Osteoblast (primary cell): ENCODE measurements at places on chromosomes 4 and X.

GRCh38 chr4:183374950-183375555 is 52.8 kb upstream of the CLDN24 start:
- no peak for DNase-seq

GRCh38 chr4:186746581-186746980 is 22.9 kb upstream of the FAT1 start:
- DNase-seq: no peak

DNA sequence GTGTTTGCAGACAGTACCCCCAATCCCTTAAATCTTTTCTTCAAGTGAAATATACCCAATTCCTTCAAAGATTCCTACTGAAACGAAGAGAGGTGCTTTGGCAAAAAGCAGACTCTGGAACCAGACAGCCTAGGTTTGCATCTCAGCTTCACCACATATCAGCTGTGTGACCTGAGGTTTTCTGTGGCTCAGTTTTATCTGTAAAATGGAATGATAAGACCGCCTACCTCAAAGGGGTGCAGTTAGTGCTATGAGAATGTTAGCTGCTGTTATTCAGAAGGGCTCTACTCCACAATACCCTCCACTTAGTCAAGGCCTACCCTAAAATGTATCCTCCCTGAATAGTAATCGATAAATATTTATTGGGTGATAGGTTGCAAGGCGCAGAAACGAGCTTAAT is 664 bp downstream of the PIR start:
- no peak for DNase-seq

DNA sequence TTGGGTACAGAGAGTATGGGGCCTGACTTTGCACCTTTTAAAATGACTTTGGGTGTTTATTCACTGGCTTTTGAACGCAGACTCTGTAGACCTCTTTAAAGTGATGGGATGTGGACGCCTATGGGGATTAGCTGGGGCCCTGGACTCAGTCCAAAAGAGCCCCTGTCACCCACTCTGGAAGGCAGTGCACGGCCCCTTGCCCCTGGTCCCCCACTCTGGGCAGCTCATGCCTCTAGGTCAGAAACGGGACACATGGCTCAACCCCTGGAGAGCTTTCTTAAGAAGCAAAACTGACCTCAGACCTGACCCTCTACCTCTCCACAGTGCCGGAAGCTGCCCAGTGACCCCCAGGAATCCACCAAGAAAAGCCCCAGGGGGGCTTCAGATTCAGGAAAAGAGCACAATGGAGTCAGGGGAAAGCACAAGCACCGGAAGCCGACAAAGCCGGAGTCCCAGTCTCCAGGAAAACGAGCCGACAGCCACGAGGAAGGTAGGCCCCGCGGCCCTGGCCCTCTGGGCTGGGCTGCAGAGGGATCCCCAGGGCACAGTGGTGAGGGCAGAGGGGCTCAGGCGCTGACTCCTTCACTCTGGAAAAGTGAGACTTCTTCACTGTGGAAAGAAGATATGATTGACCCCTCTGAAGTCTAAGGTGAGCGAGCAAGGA is 38.4 kb downstream of the BCORL1 start:
- DNase-seq: peak; percentile 36

- DNase-seq: no peak
Measured at GRCh38 chrX:139196890-139197289, 333.6 kb upstream of the F9 start.

DNA sequence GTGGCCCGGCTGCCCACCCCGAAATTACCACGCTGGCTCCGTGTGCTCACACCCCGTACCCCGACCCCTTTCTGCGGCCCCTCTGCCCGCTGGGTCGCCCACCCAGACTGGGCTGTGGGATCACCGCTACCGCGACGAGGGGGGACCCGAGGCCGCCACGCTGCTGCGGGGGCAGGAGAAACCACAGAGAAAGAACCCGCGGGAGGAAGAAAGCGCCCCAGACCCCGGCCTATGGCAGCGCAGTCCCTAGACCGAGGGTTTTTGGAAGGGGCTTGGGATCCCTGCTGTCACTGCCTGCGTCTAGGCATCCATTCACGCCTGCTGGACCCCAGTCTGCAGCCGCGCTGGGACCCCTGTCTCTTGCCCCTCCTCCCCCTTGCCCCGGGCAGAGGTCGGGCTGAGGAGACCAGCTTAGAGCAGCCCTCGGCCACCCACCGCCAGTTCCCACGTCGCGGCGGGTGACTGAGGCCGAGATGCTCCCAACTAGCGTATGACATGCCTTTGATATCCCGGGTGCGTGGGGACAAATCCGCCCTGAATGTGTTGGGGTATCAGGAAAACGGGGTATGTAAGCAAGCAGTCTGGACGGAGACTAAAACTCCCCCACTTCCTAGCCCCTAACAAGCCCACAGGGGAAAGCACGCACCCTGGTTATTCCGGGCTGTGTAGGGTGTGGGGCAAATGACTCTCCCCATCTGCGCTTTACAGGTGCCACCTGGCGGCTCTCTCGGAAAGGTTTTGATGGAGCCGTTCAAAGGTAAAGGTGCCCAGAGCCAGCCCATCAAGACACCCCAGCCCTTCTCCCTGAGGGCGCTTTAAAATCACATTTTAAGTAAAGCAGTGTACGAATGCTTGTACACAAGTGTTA is 862 bp upstream of the INPP4B start:
- no peak for DNase-seq

DNA sequence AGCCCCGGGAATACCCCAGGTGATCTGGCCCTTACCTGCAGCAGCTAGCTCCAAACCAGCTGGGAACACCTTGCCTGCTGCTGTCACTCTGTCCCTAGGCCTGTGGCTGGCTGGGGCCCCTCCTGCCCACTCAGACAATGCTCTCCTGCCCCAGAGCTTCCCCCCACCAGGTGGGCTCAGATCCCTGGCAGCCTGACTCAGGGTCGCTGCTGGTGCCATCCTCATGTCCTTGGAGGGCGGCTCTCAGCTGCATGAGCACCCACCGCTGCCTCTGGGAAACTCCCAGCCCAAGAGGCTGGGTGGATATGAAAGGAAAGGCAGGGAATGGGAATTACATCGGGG is 15.8 kb downstream of the C4orf50 start:
- DNase-seq: peak; percentile 52

DNA sequence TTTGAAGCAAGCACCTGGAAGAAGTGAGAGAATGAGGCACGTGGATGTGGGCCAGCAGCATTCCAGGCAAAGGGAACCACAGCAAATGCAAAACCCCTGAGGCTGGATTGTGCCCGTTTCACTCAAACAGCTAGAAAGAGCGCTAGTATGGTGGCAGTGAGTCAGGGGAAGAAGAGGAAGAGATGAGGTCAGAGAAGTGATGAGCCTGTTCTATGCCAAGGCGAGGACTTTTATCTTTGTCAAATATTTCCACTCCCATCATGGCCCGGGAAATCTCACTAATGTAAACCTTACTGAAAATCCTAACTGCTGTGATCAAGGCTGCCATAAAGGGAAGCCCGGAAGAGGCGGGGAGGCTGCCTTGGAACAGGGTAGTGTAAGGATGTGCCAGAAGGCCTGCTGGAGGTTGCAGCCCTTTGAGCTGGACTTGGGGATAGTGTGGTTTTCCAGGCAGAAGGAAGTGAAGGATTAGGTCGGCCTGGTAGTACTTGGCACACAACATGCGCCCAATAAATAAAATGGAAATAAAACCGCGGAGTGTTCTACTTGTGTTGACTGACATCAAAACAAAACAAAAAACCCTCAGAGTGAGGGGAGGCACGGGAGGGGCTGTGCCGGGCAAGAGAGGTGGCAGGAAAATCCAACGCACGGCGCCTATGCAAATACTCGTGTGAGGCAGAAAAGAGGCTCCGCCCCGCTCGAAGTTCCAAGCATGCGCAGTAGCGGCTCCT is 1.2 kb upstream of the CDK16 start:
- DNase-seq: peak; percentile 93

- no peak for DNase-seq
Measured at GRCh38 chr4:112593438-112594133, 43.1 kb downstream of the ZGRF1 start.

DNA sequence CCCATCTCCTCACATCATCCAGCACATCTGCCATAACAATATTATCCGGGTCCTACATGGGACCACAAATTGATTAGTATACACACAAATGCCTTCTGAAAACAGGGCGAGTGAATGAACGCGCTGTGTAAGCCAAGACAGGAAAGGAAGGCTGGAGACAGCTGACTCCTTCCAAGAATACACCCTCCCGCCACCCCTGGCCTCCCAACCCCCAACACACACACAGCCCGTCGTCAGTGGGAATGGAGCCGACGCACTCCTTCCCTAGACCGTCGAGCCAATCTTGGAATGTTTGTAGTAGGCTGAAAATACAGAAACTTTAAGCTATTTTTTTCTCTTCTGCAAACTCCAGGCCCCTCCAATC is 319 bp upstream of the MAGEH1 start:
- no peak for DNase-seq

DNA sequence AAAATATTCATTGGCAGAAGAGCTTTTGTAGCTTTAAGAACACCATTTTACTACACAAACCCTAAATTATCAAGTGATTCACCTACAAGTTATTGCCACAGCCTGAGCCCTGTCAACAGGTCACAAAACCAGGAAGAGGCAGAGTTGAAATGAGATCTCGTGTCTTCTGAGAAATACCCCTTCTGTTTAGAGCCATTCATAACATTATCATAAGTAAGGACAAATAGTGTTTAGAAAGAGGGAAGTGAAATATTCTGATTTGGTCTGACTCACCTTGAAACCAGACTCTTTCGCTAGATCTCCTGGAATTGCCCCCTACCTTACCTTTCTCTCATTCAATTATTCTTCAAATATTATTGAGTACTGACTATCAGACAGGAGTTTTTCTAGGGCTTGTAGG is 5.9 kb downstream of the ETDB start:
- no peak for DNase-seq

DNA sequence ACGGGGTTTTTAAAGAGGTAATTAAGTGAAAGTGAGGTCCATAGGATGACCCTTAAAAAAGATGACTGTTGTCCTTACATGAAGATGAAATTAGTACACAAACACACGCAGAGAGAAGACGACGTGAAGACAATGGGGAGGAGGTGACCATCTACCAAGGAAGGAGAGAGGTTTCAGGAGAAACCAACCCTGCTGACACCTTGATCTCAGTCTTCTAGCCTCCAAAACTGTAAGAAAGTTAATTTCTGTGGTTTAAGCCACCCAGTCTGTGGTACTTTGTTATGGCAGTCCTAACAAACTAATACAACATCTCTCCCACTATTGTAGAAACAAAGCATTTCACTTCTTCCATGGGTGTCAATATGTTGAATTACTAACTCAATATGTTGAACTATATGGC is 139.6 kb upstream of the ATOH1 start:
- no peak for DNase-seq

DNA sequence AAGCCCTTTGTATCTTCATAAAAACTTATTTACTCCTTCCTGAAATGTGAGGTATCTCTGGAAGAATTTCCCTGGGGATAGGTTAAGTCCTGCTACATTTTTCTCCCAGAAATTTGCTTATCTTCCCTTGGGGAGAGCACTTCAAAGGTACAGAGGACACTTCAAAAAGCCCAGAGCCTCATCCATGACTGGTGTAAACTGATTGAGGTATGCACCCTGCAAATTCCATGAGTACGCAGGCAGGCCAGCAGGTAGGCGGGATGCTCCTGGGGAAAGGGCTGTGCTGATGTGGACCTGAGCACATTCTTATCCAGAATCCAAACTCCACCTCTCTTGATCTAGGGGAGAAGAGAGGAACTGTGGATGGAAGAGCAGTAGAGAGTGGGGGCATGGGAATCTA is 26.3 kb upstream of the RASGEF1B start:
- DNase-seq: peak; percentile 17

GRCh38 chrX:116230130-116230898 is 59.8 kb downstream of the AGTR2 start:
- DNase-seq: no peak

GRCh38 chr4:9691238-9692065 is 90.0 kb upstream of the DRD5 start:
- DNase-seq: peak; percentile 77

DNA sequence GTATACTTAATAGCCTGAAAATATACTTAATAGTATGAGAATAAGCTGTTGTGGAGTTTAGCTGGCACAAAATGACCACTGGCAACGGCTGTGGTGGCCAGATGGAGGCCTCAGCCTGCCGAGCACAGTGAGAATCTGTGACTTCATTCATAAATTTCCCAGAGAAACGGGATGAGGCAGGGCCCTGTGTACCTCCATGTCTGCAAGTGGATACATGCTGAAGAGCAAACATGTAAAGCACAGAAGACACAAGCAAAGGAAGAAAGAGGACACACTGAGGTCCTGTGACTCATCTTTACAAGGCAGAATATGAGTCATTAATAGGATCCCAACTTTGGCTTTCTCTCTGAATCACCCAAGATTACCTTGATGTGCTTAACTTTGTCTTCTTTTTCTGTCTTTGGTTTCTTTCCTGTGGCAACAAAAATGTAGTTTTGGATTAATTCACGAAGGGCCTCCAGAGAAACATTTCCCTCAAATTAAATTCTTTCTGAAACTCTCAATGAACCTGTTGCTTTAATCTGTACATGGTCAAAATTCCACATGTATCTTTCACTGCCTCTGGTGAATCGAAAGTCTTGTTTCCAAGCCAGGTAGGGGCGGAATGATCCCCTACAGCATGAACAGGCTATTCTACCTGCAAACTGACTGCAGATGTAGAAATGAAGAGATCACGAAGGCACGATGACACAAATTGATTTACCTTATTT is 56.4 kb downstream of the IRF2 start:
- DNase-seq: no peak

DNA sequence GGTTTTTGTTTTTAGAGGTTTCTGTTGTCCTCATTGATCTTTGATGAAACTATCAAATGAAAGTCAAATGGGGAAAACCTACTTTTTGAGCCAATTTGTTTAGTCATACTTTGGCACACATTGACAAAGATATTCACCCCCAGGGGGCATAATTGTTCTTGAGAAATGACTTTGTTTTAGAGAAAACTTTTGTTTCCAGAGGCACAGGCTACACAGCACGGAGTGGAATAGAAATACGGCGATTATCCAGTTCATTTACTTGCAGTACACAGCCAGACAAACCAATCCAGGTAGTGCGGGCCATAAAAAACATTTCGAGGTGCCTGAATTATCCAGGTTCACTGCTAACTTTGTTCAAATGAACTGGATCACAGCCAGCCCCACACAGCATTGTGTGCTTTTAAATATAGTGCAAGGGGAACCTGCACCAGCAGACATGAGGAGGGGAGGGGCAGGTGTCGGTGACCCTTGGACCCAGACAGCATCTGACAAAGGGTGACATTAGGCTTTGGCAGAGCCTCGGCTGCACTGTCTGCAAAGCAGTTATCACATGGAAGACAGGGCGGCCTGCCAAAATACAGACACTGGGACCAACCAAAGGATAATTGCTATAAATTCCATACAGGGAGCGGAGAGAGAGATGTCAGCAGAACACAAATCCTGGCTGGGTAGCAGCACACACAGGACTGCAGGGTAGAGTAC is 179.6 kb upstream of the NOCT start:
- no peak for DNase-seq

DNA sequence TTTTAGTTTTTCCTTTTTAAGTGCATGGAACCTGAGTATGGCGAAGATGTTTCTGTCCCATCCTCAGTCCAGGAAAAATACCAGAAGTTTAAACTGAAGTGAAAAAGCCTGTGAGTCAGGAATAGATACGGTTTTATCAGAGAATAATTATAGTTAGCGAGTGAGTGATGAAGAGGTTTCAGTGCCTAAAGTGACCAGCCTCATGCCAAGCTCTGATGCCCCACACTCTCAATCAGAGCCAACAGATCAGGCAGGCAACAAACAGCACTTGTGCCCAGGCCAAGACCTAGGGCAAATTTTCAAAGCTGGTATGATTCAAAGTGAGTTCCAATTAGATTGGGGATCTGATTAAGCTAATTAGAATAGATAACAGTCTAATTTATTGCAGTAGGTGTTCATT is 212.8 kb upstream of the NRK start:
- no peak for DNase-seq

GRCh38 chr4:143348233-143349077 is 11.8 kb downstream of the GAB1 start:
- no peak for DNase-seq

- no peak for DNase-seq
Measured at GRCh38 chrX:132146456-132146855, 18.6 kb upstream of the FRMD7 start.
